ENCODE measurements at places on chromosomes 5 and 9.

DNA sequence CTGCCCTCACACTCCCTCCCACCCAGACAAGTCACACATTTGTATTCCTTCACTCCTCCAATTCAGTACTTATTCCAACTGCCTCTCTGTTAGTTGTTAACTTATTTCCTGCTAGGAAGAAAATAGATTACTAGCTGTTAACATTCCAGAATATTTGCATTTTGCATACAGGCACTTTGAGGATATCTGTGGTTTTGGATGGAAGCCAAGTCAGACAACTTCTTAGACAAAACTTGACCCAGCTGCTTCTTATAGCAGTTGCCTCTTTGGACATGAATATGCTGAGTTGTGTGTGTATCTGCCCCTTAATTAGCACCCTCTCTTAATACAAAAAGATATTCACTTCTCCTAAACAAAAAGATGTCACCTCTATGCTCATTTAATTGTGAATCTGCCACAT lies 1280.6 kb upstream of the ACO1 start:
- DNase-seq: no peak

DNA sequence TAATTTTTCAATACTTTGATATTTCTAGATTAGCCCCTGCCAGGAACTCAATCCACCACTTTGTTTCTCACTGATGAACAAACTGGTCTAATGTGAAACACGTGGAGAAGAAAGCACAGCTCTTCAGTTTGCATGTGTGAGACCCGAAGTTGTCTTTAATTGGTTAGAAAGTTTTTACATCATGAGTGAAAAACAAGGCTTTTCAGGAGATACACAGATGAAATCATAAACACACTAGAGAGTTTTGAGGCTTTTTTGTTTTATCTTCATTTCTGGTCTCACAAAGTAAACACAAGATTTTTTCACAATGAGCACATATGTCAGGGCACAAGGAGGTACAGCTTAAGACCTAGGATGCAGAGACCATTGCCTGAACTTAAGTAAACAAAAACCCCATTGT lies 84.5 kb upstream of the MOCS2 start:
- no peak for DNase-seq

DNA sequence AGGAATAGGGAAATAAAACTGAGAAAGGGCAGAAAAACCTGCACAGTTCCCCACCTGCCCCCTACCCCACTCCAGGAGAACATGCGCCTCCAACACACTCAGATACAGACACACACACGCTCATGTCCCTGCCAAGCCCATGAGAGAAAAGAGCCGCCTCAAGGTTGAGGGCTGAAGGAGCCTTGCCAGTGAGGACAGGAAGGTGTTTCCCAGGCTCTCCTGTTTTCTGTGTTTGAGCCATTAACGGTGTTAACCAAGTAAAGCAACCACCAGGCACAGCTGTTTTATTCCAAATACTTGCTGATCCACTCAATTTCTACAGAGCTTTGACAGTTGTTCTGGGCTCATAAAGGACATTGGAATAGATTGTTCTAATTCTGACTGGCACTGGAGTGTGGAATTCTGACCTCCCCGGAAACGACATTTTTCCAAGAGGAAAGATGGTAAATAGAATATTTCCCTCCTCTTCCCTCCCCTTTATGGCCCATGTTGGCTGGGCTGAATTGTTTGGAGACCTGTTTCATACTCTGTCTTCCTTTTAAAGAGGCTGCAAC lies 238.0 kb downstream of the DMAC1 start:
- no peak for DNase-seq

- DNase-seq: no peak
These were observed 227.8 kb downstream of the PLK2 start for GRCh38 chr5:58232130-58232529.

DNA sequence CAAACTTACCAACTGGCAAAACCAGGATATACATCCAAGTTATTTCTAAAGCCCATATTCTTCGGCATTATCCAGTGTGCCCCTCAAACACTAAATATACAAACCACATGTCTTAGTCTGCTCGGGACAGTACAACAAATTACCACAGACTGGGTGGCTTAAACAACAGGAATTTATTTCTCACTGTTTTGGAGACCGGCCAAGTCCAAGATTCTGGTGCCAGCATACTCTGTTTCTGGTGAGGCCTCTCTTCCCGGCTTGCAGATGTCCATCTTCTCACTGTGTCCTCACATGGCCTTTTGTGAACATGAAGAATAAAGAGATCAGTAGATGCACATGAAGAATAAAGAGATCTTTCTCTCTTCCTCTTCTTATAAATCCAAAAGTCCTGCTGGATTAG lies 12.9 kb upstream of the SLCO6A1 start:
- peak; percentile 1 for DNase-seq

DNA sequence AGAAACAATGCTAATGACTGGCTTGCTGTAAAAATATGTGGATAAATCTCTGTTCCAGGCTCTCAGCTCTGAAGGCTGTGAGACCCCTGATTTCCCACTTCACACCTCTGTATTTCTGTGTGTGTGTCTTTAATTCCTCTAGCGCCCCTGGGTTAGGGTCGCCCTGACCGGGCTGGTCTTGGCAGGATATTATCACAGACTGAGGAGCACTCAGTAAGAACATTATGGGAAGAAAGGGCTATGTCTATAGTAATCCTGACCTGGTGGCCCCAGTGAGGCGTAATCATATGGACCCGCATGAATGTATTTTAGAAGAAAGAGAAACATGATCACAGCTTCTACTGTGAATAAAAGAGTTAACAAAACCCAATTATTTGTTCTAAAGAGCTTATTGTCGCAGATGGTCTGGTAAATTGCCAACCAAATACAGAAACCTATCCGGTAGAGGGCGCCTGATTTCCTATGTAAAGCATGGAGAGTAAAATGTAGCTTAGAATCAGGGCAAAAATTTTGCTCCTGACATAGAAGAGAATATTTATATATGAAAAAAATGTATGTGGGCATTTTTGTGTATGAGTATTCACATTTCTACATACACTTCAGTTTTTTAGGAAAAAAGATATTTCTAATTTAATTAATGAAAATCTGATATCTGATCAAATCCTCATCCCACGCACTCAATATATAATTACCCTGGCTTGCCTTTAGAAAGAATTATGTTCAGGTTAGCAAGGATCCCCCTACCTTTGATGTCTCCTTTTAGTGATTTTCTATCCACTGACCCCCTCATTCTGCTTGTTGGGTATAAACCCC lies 5.8 kb upstream of the IFNA1 start:
- peak; percentile 45 for DNase-seq

- DNase-seq: no peak
These were observed 32.9 kb downstream of the PRRX2 start for GRCh38 chr9:129698254-129698757.

DNA sequence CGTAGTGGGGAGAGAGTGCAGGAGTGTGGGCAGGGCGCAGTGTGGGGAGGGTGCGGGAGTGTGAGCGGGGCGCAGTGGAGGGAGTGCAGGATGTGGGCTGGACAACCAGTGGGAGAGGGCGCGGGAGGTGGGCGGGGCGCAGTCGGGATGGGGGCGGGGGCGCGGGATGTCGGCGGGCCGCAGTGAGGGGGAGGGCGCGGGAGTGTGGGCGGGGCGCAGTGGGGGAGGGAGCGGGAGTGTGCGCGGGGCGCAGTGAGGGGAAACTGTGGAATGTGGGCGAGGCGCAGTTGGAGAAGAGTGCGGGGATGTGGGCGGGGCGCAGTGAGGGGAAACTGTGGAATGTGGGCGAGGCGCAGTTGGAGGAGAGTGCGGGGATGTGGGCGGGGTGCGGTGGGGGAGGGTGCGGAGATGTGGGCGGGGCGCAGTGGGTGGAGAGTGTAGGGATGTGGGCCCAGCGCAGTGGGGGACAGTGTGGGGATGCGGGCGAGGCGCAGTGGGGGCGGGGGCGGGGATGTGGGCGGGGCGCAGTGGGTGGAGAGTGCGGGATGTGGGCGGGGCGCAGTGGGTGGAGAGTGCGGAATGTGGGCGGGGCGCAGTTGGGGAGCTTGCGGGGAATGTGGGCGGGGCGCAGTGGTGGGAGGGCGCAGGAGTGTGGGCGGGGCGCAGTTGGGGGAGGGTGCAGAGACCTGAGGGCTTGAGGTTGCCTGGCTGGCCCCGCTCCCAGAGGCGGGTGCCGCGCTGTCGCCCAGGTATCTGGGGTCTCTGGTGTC lies at the start of gene NXNL2:
Gene NXNL2 (plus strand): TSS at position 723 of the 770 bp plus-strand sequence. CDS start 257 bp downstream, outside the sequence.
- no peak for DNase-seq

- DNase-seq: no peak
These were observed 92.7 kb downstream of the SV2C start for GRCh38 chr5:76175821-76176403.

GRCh38 chr5:65969539-65970393 lies 43.4 kb downstream of the ERBIN start:
- no peak for DNase-seq

GRCh38 chr9:100468041-100468440 lies 4.9 kb upstream of the TMEFF1 start:
- no peak for DNase-seq

- DNase-seq: no peak
These were observed 170.1 kb downstream of the SLF1 start for GRCh38 chr5:94788527-94788926.

- peak; percentile 93 for DNase-seq
These were observed at the start of gene ELP1 for GRCh38 chr9:108933718-108934322. ELP1 (minus strand) TSS chr9:108934124; CDS start chr9:108931146, 2,978 bp downstream.

DNA sequence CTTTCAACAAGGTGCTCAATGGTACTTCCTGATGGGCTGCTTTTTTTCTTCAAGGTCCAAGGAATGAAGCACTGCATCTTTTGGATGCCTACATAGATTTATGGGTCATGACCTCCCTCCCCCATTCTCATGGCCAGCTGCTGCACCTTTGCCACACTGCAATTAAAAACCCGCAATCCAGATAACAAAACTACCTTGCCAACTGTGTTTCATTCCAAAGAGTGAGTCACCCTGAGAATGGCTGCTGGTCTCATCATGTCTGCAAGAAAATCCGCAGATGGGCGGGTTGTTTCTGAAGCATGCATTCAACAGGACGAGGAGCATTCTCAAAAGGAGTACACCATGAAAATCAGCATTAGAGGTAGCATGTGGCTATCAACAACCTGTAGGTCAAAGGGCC lies 139.8 kb downstream of the ELAVL2 start:
- no peak for DNase-seq

- DNase-seq: no peak
These were observed 9.8 kb downstream of the ECPAS start for GRCh38 chr9:111474385-111474784.

DNA sequence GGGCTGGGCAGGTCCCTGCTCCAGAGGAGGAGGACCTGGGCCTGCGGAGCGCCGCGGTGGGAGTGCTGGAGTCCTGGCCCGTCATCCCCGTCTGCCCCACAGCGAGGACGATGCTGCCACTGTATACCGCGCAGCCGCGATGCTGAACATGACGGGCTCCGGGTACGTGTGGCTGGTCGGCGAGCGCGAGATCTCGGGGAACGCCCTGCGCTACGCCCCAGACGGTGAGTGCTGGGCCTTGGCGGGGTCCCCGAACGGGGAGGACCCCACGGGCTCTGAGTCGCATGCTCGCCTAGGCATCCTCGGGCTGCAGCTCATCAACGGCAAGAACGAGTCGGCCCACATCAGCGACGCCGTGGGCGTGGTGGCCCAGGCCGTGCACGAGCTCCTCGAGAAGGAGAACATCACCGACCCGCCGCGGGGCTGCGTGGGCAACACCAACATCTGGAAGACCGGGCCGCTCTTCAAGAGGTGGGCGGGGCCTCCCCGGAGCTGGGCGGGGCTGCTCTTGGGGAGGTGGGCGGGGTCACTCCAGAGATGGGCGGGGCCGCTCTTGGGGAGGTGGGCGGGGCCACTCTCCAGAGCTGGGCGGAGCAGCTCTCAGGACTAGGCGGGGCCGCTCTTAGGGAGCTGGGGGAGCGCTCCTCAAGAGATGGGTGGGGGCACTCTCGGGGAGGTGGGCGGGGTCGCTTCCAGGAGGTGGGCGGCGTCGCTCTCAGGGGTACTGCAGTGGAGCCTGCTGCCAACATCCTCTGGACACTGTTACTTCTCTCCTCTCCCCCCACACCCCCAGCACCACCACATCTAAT lies 13.1 kb downstream of the LRRC26 start:
- no peak for DNase-seq

- peak; percentile 12 for DNase-seq
These were observed 3.7 kb upstream of the PAPPA start for GRCh38 chr9:116149844-116150243.

DNA sequence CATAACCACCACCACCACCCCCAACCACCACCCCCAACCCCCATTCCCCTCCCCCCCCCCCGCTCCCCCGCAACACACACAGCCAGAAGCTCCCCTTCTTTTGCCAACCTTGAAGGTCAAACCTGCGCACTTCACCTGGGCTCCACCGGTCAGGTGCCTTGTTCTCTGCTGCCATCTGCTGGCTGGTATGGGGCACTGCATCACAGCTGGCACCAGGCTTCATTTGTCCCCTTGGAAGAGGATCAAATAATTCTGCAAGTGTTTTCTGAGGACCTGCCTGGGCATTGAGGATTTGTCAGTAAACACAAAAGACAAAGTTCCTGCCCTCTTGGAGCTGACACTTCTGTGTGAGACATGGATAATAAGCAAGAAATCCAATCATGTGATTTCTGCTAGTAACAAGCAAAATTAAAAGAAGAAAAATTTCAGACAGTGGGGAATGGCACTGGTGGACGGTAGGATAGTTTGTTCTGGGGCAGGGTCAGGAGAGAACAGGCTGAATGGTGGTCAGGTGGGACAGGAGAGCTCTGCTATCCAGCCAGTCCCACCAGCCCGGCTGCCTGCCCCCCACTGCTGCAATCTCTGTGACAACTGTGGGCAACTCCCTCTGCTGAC lies 55.6 kb upstream of the LMX1B start:
- peak; percentile 54 for DNase-seq

- DNase-seq: no peak
These were observed 14.6 kb downstream of the TMEM171 start for GRCh38 chr5:73135021-73135420.

DNA sequence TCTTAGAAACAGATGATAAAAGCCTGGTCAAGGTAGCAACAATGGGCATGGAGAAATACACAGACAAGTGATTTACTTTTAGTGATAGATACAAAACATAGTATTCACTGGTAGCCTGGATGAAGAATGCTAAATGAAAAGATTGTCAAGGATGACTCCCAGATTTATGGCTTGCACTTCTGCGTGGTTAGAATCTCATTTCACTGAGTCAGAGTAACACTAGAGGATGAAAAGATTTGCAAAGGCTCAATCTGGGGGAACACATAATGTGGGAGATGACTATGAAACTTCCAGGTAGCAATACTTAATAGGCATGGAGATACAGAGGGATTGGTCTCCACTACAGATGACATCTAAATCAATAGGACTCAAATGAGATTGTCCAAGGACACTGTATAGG lies 38.4 kb downstream of the AGTPBP1 start:
- DNase-seq: no peak

DNA sequence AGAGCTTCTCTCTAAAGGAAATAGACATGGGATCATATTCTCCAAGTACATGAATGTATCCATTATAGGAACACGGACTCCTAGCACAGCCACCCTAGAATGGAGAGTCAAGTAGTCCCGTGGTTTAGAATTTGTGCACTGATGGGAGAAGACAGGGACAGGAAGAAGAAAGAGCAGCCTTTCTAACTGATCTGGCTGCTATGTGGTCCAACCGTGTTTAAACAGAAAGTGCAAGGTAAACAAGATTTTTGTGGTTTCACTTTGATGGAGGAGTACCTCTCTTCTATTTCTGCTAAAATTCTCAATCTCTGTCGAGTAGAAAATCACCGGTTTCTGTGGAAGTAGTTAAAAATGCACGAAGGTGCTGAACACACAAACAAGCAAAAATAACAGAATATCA lies 171.3 kb downstream of the ST8SIA4 start:
- DNase-seq: peak; percentile 22
